M059J (cell line): ENCODE measurements at places on chromosomes 5 and 9. TPM values are rescaled to one million over a fixed set of nuclear protein-coding genes. Genes with fewer than 3 reads are reported as not detected.

- DNase-seq, result peak; percentile 90
Observed at GRCh38 chr5:9431496-9432258, 114.2 kb downstream of the SEMA5A start.

GRCh38 chr5:61910771-61911170 is 395.2 kb upstream of the KIF2A start:
- peak; percentile 20 for DNase-seq

DNA sequence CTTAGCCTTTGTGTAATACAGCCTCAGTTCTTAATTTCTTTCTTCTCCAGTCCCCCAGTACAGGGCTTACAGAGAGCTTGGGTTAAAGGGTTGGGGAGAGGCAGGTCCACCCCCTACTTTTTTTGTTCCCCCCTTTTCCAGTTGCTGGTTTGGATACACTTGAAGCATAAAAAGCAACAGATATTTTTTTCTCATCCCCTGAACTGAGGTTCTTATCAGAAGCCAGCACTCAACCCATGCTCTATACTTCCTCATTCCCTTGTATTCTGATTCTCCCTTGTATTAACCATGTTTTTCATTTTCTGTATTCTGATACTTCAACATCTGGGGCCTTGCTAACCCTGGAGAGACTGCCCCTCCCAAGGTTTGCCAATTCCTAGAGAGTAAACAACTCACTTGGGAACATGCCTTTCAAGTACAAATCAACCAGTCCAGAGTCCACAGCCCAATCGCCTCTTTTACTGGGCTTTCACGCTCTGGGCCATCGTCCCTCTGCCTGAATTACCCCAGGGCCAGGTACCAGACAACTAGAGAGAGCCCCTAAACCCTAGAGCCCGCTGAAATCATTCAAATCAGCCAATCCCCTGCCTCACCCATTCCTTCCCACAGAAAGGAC is 333.4 kb upstream of the PUM3 start:
- no peak for DNase-seq

GRCh38 chr9:75488719-75489110 is 400.4 kb downstream of the OSTF1 start:
- no peak for DNase-seq

DNA sequence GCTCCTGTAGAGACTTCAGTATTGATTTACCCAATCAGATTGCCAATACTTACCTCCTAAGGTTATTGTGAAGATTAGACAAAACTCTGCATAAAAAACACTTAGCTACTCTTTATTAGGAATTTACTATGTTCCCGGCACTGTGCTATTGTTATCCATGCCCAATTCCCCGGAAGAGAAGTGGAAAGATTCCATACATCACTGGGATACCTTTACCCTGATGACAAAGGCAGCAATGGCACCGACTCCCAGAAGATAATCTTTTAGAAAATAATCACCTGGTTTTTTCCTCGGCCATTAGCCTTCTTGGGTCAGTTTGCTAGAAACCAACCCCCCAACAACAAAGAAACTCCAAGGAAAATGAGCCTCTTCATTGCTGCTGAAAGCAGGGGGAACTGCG is 226.0 kb downstream of the SNX18 start:
- no peak for DNase-seq

DNA sequence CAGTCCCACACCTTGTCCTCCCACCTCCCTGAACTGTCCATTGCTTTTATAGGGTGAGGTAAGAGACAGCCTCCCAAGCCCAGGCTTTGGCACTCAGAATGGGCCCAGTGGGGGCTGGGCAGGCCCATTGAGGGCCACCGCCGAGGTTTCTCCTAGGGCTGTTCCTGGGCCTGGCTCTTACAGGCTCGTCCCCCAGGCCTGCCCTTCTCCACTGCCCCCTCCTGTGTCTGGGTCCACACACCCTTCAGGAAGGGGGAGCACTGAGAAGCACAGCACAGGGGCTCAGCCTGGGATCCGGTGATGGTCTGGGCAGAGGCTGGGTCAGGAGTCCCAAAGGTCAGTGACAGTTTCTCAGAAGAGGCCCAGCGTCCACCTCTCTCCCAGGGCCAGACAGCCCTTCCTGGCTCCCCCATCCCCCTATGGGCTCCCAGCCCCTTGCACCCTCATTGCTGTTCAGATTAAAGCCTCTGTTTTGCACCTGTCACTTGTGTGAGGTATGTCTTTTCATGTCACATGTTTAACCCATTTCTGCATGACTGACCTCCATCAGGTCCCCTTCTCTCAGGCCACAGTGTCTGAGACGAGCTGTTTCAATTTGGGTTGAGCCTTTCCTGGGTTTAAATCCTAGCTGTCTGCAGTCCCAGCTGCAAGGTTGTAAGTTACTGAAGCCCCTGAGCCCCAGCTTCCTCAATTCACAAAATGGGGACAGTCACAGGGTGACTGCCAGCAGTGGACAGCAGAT is 29.4 kb downstream of the IER5L start:
- no peak for DNase-seq

- no peak for DNase-seq
Observed at GRCh38 chr5:76542887-76543690, 80.1 kb downstream of the F2RL2 start.

GRCh38 chr5:59275510-59276324 is 617.8 kb downstream of the PDE4D start:
- DNase-seq, result peak; percentile 90

DNA sequence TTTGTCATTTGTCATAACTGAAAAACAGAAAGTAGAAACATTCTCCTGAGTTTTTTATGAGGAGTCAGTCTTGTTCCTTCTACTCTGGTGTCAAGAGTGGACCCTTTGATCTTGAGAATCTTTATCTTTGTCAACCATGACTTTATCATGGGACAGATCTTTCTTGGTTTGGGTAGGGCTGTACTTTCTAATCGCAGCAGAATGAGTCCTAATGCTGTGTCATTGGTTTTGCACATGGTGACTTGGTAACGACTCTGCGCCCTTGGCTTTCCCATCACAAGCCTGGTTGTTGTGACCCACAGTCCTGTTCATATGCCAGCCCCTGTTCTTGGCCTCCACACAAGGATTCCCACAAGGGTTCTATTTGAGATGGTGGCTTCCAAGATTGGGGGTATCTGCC is 45.6 kb downstream of the AOPEP start:
- DNase-seq, result no peak

DNA sequence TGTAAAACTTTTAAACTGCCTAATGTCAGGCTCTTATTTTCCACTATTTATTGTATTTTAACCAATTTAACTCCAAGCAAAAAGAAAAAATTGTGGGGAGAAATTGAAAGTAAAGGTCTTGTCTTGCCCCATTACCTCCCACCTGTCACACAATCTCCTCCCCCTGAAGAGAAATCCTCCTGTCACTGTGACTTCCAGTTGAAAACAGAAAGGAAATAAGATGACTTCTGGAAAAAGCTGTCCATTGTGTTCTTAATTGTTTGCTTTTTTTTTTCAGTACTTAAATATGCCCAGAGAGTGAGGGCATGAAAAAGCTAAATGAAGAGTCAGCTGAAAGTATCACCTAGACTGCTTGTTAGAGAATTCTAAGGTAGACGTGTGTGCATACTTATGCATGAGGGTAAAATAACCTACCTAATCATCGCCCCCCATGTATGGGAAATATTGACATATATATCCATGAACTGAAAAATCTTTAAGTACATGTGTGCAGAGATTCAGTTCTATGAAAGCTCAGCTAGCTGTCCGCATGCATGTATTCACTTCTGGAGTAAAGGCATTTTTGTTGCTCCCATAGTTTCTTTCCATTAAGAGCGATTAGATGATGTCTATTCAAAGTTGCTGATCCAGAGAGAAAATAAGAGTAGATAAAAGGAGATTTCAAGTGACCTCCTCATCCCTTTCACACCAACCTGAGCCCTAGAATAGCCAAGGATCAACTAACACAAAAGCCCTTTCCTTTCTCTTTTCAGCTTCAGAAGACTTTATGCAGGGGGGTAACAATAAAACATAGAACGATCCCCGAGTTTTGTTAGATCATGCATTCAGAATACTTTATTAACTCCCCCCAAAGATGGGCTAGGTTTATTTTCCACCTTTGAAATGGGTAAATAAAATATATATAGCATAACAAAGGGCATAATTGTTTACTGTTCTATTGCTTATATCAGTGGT is 5.3 kb downstream of the NR2F1-AS1 start:
- DNase-seq, result no peak

DNA sequence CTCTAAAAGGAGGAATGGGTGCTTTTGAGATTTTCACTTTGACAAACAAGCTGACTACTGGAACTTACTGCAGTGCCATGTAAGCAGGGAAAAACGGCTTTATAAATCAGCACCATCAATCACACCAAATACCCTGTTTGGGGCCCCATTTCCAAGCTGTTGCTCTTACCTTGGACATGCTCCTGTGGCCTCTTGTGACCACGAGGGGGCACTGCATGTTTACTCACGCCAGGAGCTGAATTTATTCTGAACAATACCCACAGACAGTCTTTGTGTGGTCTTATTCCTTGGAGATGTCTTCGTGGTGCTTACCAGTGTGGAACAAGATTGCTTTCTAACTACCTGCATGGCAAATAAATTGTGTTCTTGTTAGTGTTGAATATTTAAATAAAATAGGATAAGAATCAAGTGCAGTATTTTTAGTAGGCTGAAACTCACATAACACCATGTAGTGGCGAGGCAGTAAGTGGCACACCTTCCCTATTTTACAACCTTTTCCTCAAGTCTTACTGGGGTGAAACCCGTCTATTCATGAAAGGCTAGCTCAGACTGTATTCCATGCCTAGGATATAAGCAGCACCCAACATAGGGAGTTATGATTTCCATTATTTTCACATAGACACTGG is 155.5 kb upstream of the NMUR2 start:
- DNase-seq, result peak; percentile 32

- DNase-seq, result no peak
Observed at GRCh38 chr5:30908356-30908755, 285.1 kb upstream of the CDH6 start.

DNA sequence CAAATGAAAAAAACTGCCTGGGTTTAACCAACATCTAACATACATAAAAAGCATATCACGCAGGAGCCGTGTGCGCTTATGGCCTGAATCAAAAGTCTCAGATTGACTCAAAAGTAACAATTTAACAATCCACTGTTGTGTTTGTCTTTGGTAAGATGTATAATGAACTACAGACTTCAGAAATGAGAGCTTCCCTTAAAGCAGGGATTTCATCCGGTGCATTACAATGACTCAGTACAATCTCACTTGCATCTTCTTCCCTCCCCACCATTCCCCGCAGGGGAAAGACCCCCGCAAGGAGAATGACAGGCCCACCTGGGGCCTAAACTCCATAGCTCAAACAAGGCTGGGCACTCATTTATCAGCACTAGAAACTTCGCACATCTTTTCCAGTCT is 1.4 kb downstream of the ZFR start:
- DNase-seq, result peak; percentile 43

DNA sequence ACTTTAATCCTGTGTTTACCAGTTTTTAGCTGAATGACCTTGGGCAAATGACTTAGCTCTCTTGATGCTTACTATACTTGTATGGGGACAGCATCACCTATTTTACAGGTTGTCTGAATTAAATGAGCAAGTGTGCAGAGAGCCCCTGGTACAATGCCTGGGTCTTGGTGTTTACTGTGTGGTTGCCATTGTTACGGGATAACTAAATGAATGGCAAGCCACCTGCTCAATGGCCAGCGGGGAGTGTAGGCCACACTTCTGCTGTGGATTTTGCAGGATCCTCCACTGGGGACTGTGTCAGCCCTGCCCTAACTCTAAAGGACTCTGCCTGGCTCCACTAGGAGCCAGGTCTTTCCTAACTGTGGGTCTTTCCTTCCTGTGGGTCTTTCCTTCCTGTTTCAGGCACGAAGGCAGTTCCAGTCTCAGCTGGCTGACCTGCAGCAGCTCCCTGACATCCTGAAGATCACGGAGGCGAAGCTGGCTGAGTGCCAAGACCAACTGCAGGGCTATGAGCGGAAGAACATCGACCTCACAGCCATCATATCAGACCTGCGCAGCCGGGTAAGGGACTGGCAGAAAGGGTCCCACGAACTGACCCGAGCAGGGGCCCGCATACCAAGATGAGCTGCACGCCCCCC is 10.3 kb upstream of the GLE1 start:
- DNase-seq, result no peak

TCOF1 gene
- total RNA-seq, result 21.4 and 33.7 TPM in 2 replicates

CXCL14 gene
- 0.62 TPM in 1 of 2 replicates, not detected in the other for total RNA-seq

GLDC gene
- total RNA-seq, result 0.39 and 1.1 TPM in 2 replicates

MCCC2 gene
- 35.9 and 42.8 TPM in 2 replicates for total RNA-seq

ENG gene
- total RNA-seq, result 25.9 and 46.1 TPM in 2 replicates

OR13C5 gene
- total RNA-seq, result not detected in 2 replicates

CEL gene
- 0.17 and 0.39 TPM in 2 replicates for total RNA-seq

GIN1 gene
- total RNA-seq, result 4.1 and 7.6 TPM in 2 replicates

FBP1 gene
- total RNA-seq, result 0.52 TPM in 1 of 2 replicates, not detected in the other

PRDM9 gene
- total RNA-seq, result not detected in 2 replicates

GFI1B gene
- total RNA-seq, result 0.30 TPM in 1 of 2 replicates, not detected in the other

SERF1B gene
- 42.9 and 46.5 TPM in 2 replicates for total RNA-seq
